Fibroblast of skin of left biceps (primary cell): ENCODE measurements at places on chromosomes 4 and X.

DNA sequence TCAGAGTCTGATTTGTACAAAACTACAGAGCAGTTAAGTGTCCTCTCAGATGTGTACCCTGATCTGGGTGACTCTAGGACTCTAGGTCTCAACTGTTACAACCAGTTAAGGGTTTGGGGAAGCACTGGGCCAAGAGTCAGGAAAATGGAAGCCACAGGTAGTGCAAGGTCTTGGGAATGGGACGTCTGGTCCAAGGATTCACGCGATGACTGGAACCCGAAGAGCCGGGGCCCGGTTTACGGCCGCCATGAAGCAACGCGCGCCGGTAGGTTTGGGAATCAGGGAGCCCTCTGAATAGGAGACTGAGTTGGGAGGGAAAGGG lies 321 bp upstream of the HPRT1 start:
- no peak for DNase-seq

DNA sequence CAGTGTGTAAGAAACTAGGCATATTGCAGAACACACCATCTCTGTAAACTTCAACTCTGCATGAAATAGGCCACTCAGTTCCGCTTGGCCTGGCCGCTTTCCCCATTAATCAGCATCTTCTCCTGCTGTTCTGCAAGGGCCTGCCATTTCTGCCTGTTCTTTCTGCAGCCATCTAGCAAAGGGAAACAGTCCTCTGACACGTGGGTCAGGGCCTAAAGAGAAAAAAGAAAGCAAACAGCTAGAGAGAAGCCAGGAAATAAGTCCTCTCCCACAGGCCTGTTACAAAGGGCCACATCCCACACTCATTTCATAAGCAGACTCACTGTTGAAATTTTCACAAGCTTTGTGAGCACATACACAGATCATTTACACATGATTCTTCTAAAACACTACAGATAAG lies 130.1 kb downstream of the PDE5A start:
- no peak for DNase-seq

DNA sequence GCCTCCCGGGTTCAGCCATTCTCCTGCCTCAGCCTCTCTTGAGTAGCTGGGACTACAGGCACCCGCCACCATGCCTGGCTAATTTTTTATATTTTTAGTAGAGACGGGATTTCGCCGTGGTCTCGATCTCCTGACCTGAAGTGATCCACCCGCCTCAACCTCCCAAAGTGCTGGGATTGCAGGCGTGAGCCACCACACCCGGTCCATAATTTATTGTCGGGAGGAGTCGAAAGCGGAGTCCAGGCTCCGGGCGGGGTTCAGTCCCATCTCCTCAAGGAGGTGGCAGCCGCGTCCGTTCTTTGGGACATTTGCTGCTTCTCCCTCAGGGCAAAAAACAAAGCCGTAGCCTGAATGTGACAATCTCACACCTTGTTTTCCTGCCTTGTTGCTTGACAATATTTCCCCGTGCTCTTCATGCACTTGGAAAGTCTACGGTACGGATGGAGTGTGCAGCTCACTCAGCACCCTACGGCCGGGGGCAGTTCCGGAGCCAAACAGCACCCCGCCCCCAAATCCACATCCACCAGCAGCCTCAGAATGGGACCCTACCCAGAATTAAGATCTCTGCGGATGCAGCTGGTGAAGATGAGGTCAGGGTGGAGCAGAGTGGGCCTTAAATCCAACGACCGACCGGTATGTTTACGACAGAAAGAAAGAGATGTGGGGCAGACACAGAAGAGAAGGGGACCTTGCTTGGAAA lies 9.6 kb downstream of the GTPBP6 start:
- DNase-seq: no peak

- no peak for DNase-seq
These were observed 48.3 kb downstream of the MTHFD2L start for GRCh38 chr4:74206088-74206825.

GRCh38 chr4:83660578-83660977 lies 124.7 kb downstream of the GPAT3 start:
- DNase-seq: no peak

DNA sequence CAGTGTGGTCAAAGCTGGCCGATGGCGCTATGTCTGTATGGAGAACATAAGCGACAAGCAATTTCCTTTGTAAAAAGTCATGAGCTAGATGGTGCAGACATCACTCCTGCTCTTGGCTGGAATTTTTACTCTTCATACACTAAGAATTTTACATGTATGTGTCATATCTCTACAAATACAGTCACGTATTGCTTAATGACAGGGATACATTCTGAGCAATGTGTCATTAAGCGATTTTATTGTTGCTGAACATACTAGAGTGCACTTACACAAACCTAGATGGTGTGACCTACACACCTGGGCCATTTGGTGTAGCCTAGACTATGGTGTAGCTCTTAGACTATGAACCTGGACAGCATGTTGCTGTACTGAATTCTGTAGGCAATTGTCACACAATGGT lies 185.4 kb downstream of the SOWAHB start:
- DNase-seq: no peak

DNA sequence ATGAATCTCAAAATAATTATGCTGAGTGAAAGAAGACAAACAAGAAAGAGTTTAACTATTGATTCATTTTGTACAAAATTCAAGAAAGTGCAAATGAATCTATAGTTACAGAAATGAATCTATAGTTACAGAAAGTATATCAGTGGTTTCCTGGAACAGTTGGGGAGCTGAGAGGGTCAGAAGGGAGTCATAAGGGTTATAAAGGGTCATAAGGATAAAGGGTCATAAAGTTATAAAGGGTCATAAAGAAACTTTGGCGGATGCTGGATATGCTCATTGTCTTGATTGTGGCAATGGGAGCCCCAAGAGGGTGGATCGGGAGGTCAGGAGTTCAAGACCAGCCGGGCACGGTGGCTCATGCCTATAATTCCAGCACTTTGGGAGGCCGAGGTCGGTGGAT lies 26.0 kb upstream of the INTS6L start:
- no peak for DNase-seq

- DNase-seq: no peak
These were observed 25.5 kb upstream of the PNMA3 start for GRCh38 chrX:153030801-153031200.

- DNase-seq: no peak
These were observed 16.9 kb upstream of the LOC101059915 start for GRCh38 chrX:71650333-71650969.
